Effector memory CD4-positive, alpha-beta T cell (primary cell): ENCODE measurements at places on chromosomes 1 and 21.

DNA sequence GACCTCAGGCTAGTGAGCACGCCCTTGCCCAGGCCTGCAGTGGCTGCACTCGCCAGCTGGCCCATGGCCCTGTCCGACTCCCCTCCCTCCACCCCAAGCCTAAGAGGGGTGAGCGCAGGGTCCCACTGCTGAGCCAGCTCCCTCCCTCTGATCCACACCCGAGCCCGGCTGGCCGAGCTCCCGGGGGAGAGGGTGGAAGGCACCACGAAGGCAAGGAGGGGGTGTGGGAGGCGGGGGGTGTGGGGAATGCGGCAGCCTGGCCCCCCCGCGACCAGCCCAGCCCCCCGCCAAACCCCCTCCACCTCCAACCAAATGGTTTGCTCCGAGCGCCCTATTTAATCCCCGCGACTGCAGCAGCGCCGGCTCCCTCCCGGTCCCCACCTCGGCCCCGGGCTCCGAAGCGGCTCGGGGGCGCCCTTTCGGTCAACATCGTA is at the start of gene CADM3:
Gene CADM3 (plus strand): TSS at position 362 of the 434 bp plus-strand sequence. CDS start 151 bp downstream, outside the sequence.
- DNase-seq: no peak

- no peak for DNase-seq
Measured at GRCh38 chr1:10717296-10718082, 79.0 kb downstream of the CASZ1 start.

- DNase-seq: no peak
Measured at GRCh38 chr1:241440904-241441303, 78.7 kb downstream of the FH start.

DNA sequence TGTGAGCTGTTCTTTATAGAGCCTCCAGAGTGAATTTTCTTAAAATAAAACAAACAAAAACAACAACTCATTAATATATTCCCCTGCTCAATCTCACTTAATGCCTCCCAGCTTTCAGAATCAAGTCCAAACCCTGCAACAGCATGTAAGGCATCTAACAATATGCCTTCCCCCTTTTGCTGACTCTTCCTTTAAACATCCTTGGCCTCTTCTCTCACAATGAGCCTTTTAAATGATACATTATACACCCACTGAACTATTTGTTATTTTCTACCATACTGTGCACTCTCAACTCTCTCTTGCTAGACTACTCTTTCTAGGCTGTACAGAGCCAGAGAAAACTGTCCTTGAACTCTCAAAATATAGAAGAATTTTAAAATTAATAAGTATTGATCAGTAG is 115.2 kb upstream of the SNX7 start:
- DNase-seq: no peak

DNA sequence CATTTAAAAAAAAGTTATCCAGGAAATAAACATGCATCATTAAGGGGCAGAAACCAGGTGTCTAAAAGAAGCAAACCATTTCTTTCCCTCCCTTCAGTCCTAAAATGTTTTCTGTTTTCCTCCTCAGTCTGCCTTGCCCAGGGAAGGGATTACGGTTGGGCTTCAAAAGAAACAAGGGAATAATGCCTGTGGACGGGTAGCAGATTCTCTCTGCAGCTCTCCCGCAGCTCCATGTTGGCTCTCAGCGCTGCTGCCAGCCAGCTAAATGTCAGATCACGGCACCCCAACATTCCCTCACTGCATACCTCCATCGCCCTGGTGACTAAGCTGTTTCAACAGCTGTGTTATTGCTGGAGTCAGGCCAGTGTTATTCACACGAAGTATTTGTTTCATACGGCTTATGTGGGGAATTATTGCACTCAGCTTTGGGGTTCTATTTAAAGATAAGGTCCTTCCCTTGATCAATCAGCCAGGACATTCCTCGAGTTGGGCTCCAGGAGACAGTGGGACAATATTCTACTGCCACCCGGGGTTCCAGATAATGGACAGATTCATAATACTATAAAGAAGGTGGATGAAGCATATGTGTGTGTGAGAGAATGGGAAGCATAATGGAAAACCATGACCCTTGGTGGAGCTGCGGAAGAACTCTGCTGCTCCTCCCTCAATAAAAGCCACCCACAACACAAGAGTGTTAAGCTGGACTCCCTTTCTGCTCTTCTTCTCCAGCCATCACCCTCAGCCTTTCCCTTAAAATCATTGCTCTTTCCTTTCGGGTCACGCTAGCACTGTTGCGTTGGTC is 58.2 kb downstream of the WLS start:
- no peak for DNase-seq

GRCh38 chr1:24586970-24587820 is 31.3 kb downstream of the NCMAP start:
- DNase-seq: peak; percentile 33

GRCh38 chr1:70504176-70504820 is 93.2 kb downstream of the CTH start:
- DNase-seq: no peak

GRCh38 chr1:6321205-6321604 is 60.3 kb upstream of the GPR153 start:
- no peak for DNase-seq

DNA sequence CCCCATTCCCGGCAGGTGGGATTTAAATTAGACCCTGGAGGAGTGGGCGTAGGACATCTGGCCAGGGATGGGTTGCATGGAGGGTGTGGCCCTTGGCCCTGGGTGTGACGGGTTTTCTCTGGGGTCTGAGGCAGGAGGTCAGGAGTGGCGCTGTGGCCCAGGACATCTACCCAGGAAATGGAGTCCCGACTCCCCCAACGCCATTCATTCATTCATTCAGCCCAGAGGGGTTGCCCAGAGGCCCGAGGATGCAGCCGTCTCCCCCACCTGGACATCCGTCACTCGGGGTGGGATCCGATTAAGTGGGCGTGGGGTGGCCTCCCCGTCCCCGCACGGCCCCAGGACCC is 663 bp downstream of the ATP13A2 start:
- DNase-seq: no peak

DNA sequence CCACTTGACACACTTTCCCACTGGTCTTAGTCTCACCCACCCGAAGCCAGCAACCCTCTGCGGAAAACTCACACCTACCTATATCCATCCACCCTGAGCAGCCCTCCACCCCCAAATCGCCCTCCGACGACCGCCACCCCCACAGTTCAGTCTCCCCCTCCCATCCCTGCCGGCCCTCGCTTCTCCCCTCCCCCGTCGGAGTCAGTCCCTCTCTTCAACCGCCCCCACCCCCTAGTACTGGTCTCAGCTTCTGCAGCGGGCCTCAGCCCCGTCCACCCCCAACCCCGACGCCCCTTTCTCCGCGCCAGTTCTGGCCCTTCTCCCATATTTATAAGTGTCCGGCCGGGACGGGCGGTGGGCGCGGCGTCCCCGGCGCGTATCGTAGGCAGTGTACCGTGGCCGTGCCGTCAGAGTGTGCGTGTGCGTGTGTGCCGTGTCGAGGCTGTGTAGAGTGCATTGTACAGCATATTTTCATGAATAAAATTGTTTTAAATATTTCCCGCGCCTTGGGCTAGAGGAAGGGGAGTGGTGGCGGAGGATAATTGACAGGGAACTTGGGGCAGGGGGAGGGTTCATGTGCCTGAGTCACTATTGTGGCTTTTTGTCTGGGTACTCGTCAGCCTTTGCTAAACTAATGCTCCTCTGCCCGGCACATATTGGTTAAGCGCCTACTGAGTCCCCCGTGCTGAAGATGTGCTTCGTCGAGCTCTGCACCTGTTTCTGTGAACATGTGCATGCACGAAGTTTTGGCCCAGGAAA is 22.0 kb downstream of the FOXO6 start:
- no peak for DNase-seq

DNA sequence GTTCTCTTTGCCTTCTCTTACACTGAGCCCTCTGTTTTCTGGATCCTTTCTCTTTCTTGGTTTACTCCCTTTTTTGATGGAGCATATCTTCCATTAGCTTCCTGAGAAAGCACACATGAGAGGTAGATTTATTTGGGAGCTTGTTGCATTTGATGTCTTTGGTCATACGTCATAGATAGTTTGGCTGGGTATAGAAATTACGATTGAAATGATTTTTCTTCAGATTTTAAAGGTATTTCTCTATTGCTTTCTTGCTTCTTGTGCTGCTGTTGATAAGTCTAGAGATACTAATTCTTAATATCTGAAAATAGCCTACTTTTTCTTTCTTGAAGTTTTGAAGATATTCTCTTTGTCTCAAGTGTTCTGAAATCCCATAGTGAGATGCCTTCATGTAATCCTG is 45.3 kb upstream of the RUNX3 start:
- DNase-seq: no peak

DNA sequence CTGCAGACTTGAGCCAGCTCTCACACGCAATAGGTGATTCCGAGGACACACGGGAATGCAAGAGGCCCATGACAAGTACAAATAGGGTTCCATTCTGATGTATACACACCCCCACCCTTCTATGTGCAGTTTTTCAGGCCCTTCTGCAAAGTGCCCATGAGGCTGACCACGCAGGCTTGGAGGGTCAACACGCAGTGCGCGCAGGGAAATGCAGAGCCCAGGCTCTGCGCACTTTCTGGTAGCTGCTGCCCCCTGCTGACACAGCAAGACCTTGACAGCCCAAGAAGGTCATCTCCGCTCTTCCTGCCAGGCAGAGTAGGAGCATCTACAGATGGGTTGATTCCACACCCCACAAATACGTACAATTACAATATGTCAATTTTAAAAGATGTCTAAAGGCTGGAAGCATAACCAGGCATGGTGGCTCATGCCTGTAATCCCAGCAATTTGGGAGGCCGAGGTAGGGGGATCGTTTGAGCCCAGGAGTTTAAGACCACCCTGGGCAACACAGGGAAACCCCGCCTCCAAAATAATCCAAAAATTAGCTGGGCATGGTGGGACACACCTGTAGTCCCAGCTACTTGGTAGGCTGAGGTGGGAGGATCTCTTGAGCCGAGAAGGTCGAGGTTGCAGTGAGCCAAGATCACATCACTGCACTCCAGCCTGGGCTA is 18.5 kb downstream of the SH3BP5L start:
- no peak for DNase-seq

DNA sequence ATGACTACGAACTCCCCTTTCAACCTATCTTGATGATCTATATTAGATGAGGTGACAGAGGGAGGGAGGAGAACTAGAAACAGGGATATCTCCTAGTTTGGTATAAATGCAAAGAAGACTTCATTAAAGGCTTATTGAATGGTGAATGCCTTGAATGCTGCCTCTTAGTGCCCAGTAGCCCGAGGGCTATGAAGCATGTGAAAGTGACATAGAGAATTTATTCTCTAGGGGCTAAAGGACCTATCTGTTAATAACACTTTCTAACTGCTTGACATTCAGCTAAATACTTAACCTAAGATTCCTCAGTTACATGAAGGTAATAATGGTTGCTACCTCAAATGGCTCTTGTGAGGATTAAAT is 764.1 kb downstream of the LTN1 start:
- DNase-seq: no peak

GRCh38 chr1:216749232-216749631 is 26.0 kb upstream of the ESRRG start:
- DNase-seq: no peak

GRCh38 chr1:168266644-168267186 is 14.0 kb upstream of the TBX19 start:
- no peak for DNase-seq

- DNase-seq: no peak
Measured at GRCh38 chr1:14602136-14602535, 3.7 kb downstream of the KAZN start.

- no peak for DNase-seq
Measured at GRCh38 chr1:180135535-180135934, 19.1 kb upstream of the QSOX1 start.

DNA sequence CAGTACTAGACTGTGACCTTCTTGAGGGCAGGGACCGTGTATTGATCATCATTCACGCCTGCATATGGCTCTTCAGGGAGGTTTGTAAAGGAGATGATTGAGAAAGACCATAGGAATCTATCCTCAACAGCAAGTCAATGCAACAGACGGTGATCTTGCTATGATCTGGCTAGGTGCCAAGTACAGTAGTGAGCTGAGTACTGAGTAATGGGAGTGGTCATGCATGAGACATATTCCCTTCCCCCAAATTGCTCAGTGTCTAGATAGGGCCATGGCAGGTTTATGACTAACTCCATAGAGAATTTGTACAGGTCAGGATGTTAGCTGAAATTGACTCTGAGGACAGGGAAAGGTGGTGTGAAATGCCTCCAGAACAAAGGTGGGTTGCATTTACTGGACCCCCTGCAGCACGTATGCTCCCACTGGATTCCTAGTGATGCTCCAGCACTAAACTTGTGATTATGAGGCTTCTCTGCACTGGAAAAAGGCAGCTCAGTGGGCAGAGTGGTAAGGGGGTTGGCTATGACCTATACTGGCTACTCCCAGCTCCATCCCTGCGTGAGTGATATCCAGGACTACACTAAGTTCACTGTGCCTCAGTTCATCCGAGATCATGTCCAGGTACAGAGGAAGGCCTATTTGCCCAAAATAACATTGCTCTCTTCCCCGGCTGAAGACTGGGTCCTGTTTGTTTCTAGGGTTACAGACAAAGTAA is 37.2 kb downstream of the KCNJ6 start:
- no peak for DNase-seq

- no peak for DNase-seq
Measured at GRCh38 chr21:45602106-45602505, 41.4 kb upstream of the PCBP3 start.

DNA sequence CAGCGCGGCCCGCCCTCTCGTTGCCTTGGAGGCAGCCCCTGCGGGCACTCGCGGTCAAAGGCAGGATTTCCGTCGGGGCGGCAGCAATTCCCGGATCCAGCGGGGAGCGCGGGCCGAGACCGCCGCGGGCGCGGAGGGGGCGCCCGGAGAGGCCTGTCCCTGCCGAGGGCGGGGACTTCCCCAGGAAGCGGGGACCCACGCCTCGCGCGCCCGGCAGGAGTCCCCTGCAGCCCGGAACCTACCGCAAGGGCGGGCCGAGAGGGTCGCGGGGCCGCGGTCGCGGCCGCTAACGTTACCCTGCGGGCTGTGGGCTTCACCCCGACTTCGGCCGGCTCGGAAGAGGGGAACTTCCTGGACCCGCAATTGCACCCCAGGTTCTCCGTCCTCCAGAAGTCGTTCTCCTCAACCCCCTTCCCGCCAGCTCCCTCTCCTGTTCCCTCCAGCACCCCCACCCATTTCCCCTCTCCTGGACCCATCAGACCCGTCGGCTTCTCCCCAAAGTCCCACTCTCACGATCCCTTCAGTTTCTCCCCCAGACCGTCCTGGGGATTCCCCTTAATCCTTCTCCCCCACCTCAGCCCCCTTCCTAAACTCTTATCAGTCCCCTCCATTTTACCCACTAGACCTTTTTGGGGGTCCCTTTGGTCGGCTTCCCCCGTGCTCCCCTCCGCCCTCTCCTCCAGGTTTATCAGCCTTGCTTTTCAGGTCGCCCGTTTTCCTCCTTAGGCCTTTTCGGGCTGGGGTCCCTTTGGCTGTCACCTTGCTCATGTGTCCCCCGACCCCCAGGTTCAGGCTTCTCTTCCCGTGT is 604 bp downstream of the FGR start:
- peak; percentile 34 for DNase-seq

GRCh38 chr1:228478326-228478725 is 8.9 kb upstream of the RNF187 start:
- no peak for DNase-seq

DNA sequence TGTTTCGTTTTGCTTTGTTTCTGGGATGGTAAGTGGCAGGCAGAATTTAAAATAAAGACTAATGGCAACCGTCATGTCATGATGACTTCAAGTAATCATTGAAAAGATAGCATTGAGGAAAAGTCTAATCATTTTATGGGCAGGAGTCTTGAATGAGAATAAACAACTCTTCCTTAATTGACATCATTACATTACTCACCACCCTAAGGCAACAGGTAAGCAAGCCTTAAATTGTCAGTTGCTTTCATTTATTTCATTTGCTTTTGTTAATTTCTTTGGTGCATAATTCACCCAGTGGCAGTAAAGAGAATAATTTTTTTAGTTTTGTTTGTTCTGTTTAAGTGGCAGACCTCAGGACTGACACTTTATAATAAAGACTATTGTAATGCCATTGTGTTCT is 669.0 kb downstream of the RWDD3 start:
- no peak for DNase-seq
